ENCODE measurements at places on chromosomes 5 and 9. TPM values are rescaled to one million over a fixed set of nuclear protein-coding genes. Genes with fewer than 3 reads are reported as not detected.

The ABCA1 gene
- total RNA-seq = 11.4 TPM

The CYSRT1 gene
- total RNA-seq = not detected

The C5orf52 gene
- total RNA-seq = not detected

The NSUN2 gene
- 69.6 TPM for total RNA-seq

GRCh38 chr5:66807743-66808142 is 211.6 kb downstream of the MAST4 start:
- DNase-seq = no peak

GRCh38 chr5:10556893-10557746 is 6.8 kb upstream of the ANKRD33B start:
- DNase-seq = no peak

GRCh38 chr5:112413611-112414010 is 5.5 kb downstream of the EPB41L4A start:
- no peak for DNase-seq

DNA sequence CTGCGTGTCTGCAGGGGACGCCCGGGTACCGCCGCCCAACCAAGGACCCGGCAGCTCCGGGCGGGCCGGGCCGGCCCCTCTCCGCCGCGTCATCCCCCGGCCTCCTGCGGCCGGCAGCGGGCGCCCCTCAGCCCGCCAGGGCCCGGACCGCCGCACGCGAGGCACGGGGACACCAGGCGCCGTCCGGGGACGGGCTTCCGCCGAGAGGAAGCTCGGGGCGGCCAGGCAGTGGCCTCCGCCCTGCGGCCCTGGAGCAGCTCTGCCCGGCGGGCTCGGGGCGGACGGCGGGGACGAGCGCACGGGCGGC is 373 bp downstream of the FBXW5 start:
- no peak for DNase-seq

DNA sequence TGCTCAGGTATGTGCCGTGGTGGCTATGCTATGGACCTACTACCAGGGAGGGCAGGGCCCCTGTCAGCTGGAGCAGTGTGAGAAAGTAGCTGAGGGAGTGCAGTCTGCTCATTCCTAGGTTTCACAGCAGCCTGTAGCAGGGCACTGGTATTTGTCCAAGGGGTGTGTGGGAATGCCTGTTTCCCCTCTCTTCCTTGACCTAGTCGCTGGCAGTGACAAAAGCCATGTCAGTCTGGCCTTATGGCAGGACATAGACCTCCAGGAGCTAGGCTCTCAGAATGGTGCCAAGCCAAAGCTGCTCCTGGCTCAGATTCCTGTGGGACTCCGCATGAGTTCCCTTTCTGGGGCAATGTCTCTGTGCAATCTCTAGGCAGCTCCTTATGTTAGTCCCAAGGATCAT is 253.9 kb upstream of the TYRP1 start:
- DNase-seq = no peak

- DNase-seq = no peak
Observed at GRCh38 chr5:95996904-95997723, 35.5 kb upstream of the ELL2 start.

GRCh38 chr9:129267141-129267540 is 89.1 kb upstream of the IER5L start:
- no peak for DNase-seq

GRCh38 chr9:123454361-123454760 is 98.4 kb downstream of the CRB2 start:
- DNase-seq = no peak
